ENCODE measurements at places on chromosomes 13 and 19.

DNA sequence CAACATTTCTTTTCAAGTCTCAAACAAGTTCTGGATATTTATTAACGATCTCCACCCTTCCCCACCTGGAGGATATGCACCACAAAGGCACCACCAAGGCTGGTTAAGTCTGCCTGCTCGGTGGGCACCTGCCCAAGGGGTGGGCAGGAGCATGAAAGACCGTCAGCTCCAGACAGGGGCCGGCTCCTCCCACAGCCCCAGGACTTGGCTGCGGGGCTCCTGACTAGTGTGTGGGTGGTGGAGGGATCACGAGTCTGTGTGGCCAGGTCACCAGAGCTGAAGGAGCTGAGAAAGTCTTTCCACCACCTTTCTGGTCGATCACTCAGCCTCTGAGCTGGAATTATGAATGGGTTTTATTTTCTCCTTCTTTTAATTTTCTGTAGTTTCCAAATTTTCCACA is 7.8 kb downstream of the SLC7A1 start:
- DNase-seq = no peak

GRCh38 chr19:49585023-49585422 is 3.9 kb downstream of the PRRG2 start:
- DNase-seq = no peak

- DNase-seq = no peak
These were observed 545 bp downstream of the BTBD2 start for GRCh38 chr19:2014731-2015607.

DNA sequence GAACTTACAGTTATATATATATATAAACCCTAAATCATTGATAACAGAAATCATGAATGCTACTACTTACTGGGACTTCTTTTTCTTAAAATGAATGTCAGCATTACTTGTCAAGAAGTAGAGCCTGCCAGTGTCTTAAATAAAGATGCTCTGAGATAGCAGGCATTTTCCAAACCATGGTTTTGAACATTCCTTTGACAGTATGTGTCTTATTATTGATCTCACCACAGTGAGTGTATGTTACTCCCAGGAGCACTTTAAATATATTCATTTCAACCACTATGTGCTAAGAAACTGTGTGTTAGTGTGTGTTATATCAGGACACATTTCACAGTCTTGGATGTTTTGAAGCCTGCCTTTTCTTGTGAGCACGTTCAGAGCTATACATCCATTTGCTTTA is 28.2 kb downstream of the TNFRSF19 start:
- DNase-seq = no peak

- DNase-seq = no peak
These were observed 16.3 kb downstream of the ELAVL1 start for GRCh38 chr19:7989071-7989575.

- peak; percentile 42 for DNase-seq
These were observed 18.1 kb downstream of the N4BP2L1 start for GRCh38 chr13:32409561-32410421.

- DNase-seq = no peak
These were observed 64.9 kb upstream of the HTR2A start for GRCh38 chr13:46961719-46962118.

- DNase-seq = no peak
These were observed 13.3 kb downstream of the GNA15 start for GRCh38 chr19:3149089-3149488.

- no peak for DNase-seq
These were observed 14.5 kb downstream of the ZNF426 start for GRCh38 chr19:9523885-9524474.

- no peak for DNase-seq
These were observed 6.0 kb downstream of the STK24 start for GRCh38 chr13:98570929-98571372.

- no peak for DNase-seq
These were observed 879.6 kb upstream of the SLC10A2 start for GRCh38 chr13:103945836-103946235.

- no peak for DNase-seq
These were observed 3.6 kb upstream of the NFILZ start for GRCh38 chr19:8626842-8627241.

- DNase-seq = peak; percentile 34
These were observed 67.4 kb downstream of the STK24 start for GRCh38 chr13:98509271-98510155.

DNA sequence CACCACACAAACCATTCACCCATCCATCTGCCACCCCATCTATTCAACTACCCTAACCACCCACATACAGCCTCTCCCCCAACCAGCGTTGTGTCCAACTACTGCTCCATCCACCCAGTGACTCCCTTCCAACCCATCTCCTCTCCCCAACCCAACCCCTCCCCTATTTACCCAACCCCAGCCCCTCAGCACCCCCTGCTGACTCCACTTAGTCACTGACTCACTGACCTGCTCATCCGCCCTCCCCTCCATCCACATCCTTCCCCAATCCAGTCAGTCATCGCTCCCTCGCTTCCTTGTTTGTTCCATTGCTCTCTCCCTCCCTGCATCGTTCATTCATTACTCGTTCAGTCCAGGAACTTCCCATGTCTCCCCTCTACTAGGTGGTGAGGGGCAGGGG is 39.2 kb downstream of the KCNC3 start:
- no peak for DNase-seq

- DNase-seq = no peak
These were observed 5.7 kb upstream of the ZMYM2 start for GRCh38 chr13:19952850-19953249.

GRCh38 chr13:86563308-86563707 is 764.1 kb upstream of the SLITRK6 start:
- no peak for DNase-seq

GRCh38 chr19:57559008-57559403 is 657 bp downstream of the ZNF550 start:
- DNase-seq = no peak

GRCh38 chr19:5961969-5962945 is 15.7 kb downstream of the RANBP3 start:
- DNase-seq = no peak

GRCh38 chr19:5973867-5974635 is 3.9 kb downstream of the RANBP3 start:
- no peak for DNase-seq

DNA sequence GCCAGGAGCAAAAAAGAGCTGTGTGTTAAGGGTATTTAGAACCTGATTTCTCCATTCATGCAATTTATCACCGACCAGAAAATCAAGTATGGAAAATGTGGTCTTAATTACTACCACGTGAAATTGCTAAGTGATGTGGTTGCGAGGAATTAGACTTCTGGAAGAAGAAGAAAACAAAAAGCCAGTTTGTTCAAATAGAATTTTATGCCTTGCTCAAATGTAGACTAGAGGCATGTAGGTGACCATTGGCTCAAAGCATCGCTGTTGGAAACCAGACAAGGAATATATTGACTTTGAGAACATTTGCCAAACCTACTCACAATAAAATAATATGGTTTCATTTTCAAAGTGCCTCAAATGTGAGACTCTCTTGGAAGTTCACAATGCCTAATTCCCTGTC is 57.3 kb upstream of the LRCH1 start:
- DNase-seq = no peak

Measured in hippocampal formation (tissue), 2 donors.